ENCODE measurements at places on chromosomes 13 and 19.

- no peak for DNase-seq
Observed at GRCh38 chr19:33247441-33247819, 21.8 kb upstream of the SLC7A10 start.

- no peak for DNase-seq
Observed at GRCh38 chr19:13079542-13079986, 23.1 kb downstream of the LYL1 start.

GRCh38 chr19:46586294-46586693 lies 14.8 kb upstream of the CALM3 start:
- no peak for DNase-seq

DNA sequence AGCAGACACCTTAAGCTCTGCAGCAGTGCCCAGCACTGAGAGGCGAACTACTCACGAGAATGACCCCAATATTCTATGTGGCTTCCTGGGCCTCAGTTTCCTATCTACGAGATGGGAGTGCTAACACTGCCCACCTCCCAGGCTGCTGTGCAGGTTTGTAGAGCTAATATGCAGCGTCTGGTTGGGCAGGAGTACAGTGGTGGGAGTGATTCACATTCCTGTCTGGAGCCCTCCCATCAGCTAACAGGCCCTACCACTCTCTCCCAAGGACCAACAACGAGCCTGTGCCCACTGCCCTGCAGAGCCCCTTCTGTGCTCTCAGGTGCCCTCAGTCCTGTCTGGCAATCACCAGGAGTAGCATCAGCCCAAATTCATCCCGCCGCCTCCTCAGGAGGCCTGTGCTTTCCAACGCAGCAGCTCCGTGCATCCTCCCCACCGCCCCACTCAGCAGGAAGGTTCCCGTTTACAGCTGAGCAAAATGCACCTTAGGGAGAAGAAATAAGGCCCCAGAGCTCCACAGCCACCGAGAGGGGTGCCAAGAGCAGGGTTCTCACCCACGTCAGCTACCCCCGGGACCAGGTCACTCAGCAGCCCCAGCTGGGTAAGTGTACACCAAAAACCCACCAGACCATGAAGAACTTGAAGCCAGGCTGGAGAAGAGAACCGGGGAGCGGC lies 6.6 kb downstream of the AKT2 start:
- no peak for DNase-seq

- DNase-seq: no peak
Observed at GRCh38 chr19:30471441-30471840, 99.3 kb downstream of the ZNF536 start.

DNA sequence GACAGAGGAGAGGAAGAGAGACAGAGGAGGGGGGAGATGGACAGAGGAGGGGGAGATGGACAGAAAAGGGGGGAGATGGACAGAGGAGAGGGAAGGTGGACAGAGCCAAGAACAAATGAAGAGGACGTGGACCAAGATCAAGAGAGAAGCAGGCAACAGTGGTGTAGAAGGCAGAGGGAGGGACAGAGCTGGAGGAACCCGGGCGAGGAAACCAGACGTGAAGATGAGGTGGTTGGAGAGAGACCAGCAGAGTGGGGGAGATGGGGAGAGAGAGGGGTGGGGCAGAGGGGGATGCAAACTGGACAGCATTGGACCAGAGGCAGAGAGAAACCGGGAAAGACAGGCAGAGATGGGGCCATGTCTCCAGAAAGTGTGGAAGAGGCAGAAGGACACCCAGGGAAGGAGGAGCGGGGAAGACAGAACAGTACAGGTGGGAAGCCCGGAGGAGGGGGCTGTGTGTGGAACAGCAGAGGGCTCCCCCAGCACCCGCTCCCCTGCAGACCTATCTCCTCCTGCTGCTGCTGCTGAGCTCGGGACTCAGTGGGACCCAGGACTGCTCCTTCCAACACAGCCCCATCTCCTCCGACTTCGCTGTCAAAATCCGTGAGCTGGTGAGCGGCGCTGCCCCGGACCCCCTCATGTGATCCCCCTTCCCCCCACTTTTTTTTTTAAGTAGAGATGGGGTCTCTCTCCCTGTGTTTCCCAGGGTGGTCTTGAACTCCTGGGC lies 1.3 kb downstream of the FLT3LG start:
- no peak for DNase-seq

- no peak for DNase-seq
Observed at GRCh38 chr13:42420304-42420703, 148.4 kb downstream of the AKAP11 start.

- DNase-seq: no peak
Observed at GRCh38 chr13:114087430-114087829, 45.0 kb downstream of the RASA3 start.

GRCh38 chr13:99636728-99637353 lies 135.6 kb downstream of the TM9SF2 start:
- no peak for DNase-seq

Data from type B pancreatic cell (in vitro differentiated cells).